ENCODE measurements at places on chromosomes 3 and 15.

DNA sequence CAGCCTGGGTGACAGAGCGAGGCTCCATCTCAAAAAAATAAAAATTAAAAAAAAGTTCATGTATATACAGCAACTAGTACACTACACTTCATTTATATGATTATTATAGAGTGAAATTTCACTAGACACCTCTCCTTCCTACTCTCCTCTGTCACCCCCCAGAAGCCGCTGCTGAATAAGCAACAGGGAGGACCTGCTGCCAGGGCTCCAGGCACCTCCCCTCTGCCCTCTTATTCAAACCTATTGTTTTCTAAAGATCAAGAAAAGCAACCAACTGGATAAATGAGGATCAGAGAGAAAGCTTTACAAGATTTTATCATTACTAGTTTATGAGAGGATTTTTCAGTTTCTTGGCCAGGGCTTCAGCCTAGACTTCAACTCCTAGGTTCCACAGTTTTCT lies 71.5 kb downstream of the DHX30 start:
- no peak for DNase-seq

- no peak for DNase-seq
These were observed 136.3 kb downstream of the FOXP1 start for GRCh38 chr3:71447197-71447596.

- DNase-seq, result peak; percentile 5
These were observed 562.8 kb downstream of the NR2F2 start for GRCh38 chr15:96893159-96893906.

GRCh38 chr3:72288955-72289691 lies 504.2 kb upstream of the PROK2 start:
- no peak for DNase-seq

GRCh38 chr3:118001380-118001779 lies 1033.3 kb downstream of the IGSF11 start:
- DNase-seq, result no peak

GRCh38 chr3:184832044-184832443 lies 20.1 kb downstream of the VPS8 start:
- no peak for DNase-seq

- DNase-seq, result no peak
These were observed 76.3 kb downstream of the THBS1 start for GRCh38 chr15:39657181-39657580.

GRCh38 chr15:31347067-31347975 lies 20.7 kb downstream of the KLF13 start:
- DNase-seq, result peak; percentile 70

DNA sequence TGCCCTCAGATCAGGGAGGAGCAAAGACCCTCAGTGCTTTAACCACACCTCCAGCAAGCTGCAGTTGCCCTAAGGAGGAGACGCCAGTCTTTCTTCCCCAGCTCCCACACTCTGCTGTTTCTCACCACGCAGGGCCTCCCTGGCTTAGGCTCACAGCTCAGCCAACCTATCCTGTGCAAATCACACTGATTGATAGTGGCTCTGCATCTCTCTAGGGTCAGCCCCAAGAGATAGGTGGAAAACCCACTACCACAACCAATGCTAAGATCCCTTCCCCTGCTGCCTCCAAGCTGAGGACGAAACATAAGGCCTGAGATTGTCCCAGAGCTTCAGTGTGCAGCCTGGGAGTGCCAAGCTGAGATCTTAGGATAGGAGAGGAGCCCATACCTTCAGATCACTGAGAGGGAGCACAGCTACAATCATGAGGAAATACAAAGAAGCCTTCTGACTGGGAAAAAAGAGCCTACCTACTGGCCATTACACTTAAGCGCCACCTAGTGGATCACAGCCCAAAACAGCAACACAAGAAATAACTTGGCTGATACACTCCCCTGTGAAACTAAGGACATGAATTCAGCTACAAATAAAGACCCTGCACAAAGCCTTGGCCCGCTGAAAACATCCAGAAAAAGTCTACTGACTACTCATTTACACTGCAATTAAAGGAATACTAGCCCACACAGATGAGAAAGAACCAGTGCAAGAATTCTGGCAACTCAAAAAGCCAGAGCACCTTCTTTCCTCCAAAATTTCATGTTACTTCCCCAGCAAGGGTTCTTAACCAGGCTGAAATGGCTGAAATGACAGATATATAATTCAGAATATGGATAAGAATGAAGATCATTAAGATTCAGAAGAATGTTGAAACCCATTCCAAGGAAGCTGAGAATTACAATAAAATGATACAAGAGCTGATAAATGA lies 271.5 kb upstream of the DCBLD2 start:
- no peak for DNase-seq

DNA sequence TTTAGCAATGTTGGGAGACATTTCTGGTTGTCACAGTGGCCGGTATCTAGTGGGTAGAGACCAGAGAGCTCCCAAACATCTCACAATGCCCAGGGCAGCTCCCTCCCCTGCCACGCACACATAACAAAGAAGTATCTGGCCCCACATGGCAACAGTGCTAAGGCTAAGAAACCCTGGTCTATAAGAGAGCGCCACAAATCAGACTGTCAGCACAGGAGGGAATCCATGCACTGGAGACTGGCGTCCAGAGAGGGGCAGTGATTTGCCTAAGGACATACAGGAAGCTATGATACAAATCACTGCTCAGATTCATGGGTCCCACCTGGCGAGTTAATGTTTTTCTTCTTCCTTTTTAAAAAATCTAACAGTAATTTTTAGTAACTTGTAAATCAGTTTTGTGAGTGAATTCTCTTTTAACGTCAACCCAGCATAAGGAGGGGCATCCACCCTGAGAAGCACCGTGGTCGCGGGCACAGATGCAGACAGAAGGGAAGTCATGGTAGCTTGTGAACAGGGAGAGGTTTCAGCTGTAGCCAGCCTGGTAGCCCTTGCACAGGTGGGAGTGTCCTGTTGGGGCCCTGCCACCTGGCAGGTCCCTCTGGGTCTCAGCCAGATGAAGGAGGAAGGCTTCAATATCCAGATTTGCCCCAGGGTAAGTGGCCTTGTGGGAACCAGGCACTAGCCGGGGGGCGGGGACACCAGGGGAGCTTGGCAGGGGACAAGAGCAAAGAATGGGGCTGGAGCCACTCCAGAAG lies 8.7 kb downstream of the ISG20 start:
- DNase-seq, result peak; percentile 28

- DNase-seq, result no peak
These were observed 52.4 kb upstream of the GOLGA8J start for GRCh38 chr15:30030345-30030744.

DNA sequence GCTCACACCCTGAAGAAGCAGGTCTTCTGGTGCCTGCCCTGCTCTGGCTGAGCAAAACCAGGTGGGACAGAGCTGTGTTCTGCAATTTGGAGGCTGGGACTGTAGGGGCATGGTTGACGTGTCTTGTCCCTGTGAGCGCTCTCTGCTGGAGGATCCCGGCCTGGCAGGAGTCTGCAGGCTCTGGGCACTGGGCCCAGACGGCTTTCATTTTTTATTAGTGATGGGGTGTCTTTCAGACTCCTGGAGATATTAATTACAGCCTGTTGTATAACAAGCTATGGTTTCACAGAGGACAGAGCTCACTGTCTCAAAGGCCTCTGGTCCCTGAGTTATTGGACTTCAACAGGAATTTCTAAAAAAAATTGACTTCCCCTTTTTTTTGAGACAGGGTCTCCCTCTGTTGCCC lies 29.5 kb upstream of the ZNF710 start:
- peak; percentile 82 for DNase-seq

- DNase-seq, result no peak
These were observed 5.2 kb upstream of the WDR5B start for GRCh38 chr3:122421101-122421500.

GRCh38 chr15:25671132-25671531 lies 192.0 kb downstream of the ATP10A start:
- no peak for DNase-seq

DNA sequence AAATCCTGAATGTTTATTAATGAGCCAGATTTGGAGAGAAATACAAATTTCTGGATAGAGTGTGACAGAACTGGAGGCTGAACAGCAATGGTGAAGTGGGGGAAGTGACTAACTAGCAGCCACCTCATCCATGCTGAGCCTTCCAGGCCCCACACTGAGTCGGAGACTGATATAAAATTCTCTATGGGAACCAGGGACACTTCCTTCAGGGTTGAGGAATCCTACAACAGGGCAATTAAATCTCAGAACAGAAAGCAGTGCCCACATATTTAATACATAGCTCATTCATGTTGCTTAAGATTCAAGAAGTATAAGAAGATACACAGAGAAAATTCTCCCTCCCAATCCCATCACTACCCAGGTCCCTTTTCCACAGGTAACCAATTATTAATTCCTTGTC lies 49.3 kb downstream of the HACD2 start:
- DNase-seq, result no peak

GRCh38 chr15:85751291-85752123 lies 43.2 kb downstream of the KLHL25 start:
- no peak for DNase-seq

DNA sequence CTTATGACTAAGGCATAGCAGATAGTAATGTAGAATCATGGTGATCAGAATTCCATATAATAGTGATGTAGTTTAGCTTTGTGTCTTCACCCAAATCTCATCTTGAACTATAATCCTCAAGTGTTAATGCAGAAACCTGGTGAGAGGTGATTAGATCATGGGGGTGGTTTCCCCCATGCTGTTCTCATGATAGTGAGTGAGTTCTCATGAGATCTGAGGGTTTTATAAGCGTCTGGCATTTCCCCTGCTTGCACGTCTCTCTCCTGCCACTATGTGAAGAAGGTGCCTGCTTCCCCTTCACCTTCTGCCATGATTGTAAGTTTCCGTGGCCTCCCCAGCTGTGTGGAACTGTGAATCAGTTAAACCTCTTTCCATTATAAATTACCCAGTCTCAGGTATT lies 138.7 kb upstream of the CBLB start:
- DNase-seq, result no peak

DNA sequence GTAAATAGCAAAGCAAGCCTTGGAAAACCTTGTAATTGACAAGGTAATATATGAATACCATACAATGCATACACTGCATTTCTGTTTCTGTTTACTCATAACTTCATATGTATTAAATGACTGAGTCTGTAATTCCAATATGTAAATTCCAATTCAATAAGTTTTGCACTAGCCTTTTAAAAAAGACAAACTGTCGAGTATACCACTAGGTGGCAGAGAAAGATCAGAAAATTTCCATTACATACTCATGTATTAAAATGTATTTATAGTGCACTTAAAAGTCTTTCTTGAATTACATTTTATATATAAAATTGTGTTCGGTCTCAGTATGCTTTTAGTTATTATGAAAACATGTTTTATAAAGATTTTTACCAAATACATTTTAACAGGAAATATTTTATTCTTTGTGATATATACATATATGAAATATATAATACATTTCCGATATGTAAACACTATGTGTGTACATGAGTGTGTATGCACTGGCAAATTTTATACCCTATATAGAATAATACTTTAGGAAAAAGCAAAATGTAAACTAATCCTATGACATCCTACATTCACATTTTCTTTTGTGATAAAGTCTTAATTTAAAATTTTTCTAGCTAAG lies 216.8 kb downstream of the VGLL3 start:
- DNase-seq, result no peak

GRCh38 chr15:87620393-87620792 lies 636.1 kb downstream of the NTRK3 start:
- no peak for DNase-seq

- peak; percentile 71 for DNase-seq
These were observed 18.1 kb downstream of the H1-8 start for GRCh38 chr3:129560911-129561594.

- no peak for DNase-seq
These were observed 223.7 kb upstream of the BCHE start for GRCh38 chr3:166060789-166061479.

DNA sequence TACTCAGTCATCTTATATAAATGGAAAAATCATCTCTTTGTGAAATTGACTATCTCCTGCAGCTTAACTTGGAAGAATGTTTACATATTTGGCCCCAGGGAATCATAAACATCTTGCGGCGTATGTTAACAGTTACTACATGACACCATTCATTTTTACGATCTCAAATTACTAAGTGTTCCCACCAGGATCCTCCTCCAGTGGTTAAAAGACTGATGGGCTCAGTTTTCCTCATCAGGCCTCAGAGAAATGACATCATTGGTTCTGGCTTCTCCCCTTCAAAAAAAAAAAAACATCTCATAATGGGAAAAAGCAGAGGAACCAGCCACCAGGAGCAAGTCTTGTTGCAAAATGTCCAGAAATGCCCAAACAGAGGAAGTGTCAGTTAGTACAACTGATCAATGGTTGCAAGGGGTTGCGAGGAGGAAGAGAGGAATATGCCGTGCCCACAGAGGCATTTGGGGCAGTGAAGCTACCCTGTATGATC lies 70.5 kb upstream of the LIPC start:
- no peak for DNase-seq

DNA sequence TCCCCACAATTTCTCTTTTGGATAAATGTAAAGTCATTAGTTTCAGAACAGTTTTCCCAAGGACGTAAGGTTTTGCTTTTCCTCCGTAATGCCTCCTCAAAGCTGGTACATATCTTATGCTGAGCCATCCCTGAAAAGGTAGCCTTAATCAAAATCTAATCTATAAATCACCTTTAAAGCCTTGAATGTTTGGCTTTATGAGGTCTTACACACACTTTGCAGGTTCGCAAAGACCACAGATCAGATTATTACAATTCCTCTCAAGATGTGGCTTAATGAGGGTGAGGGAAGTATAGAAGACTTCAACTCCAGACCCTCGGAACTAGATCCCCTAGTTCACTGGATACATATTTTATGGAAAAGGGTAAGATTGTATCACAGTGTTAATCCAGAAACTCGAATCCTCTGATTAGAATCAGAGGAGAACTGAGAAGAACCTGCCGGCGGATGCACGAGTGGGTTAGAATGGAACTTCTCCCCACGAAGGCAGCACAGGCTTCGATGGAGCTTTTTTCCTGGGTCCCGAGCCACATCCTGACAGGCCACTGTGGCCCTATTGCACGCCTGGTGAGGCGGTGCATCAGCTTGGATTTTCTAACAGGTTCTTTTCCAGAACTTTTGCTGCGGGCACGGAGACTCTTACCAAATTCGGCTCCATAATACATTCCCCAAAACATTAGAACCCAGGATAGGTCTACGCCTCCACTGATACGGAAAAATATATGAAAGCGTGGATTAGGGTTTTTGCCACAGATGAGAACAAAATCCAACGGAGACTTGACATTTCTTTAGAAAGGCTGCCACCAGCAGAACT lies 1.2 kb downstream of the CTXND1 start:
- DNase-seq, result no peak

GRCh38 chr15:89378296-89379151 lies 43.9 kb upstream of the POLG start:
- no peak for DNase-seq

- DNase-seq, result peak; percentile 50
These were observed 776 bp downstream of the VGLL3 start for GRCh38 chr3:86990012-86990733.

Measured in mucosa of descending colon (tissue), 3 donors.